Stimulated activated CD8-positive, alpha-beta memory T cell treated with anti-CD3 and anti-CD28 coated beads, Interleukin-7, amount 100 ng/mL, for 48 hours (primary cell): ENCODE measurements at places on chromosomes 7 and 10.

GRCh38 chr7:92402920-92403759, 44.1 kb upstream of the GATAD1 start:
- DNase-seq = no peak

GRCh38 chr7:1818575-1819258, 148.6 kb downstream of the ELFN1 start:
- no peak for DNase-seq

- peak; percentile 68 for DNase-seq
Measured at GRCh38 chr10:114544045-114544659, 113.9 kb downstream of the ABLIM1 start.

- DNase-seq = no peak
Measured at GRCh38 chr10:98039690-98040381, 9.4 kb upstream of the CRTAC1 start.

DNA sequence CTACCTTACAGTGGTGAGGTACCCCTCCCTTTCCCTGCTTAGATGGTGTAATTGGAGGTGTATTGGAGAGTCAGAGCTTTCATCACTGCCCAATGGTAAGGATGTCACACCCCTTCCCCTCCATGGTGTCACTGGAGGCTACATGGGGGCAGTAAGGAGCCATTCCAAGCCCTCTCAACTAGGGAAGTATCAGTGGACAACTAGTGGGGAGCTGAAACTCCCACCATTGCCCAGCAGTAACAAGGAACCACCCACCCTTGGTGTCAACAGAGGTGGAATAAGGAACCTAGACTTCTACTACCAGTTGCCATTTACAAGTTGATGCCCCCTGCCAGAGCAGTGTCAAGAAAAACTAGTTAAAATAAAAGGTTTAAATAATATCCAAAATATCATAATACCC, 2.8 kb upstream of the HIBADH start:
- no peak for DNase-seq

GRCh38 chr7:36784991-36785940, 61.0 kb upstream of the AOAH start:
- peak; percentile 57 for DNase-seq

DNA sequence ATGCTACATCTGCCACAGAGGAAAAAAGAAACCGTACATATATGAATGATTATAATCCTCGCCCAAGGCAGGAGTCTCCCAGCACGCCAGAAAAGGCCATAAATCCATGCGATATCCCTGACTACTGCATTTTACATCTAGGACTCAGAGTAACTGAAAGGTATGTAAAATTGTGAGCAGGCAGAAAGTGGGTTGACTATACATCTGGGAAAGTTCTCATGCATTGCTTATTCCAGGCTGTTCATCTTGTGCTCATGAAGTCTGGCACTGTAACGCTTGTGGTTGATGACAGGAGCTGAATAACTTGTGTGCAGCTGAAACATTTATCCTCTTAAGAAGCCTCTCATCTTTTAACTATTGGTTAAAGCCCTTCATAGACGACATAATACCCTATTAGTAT, 193.4 kb upstream of the STEAP4 start:
- DNase-seq = no peak

DNA sequence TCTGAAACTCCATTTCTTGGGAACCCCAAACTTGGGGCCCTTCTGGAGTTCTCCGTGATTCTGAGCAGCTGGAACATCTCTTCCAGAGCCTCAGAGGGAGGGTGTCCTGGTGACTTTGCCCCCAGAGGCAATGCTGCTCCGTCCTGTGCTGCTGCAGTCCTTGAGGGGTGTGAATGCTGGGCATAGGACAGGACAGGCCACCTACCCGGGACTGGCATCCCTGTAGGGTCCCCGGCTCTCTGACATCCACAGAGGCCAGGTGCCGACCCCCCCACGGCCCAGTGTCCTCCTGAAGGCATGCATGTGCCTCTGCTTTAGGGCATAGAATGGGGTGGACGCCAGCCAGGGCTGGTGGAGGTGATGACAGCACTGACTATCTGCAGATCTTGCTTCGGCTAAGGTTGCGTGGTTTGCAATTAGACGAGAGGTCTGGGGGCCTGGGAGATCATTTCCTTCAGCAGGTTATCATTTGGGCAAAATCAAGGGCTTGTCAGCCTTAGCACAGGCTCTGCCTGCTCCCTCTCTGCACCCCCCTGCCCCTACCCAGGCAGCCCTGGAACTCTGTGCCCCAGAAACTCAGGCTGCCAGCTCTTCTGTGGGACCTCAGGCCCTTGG, 136.9 kb upstream of the GPR26 start:
- DNase-seq = no peak

DNA sequence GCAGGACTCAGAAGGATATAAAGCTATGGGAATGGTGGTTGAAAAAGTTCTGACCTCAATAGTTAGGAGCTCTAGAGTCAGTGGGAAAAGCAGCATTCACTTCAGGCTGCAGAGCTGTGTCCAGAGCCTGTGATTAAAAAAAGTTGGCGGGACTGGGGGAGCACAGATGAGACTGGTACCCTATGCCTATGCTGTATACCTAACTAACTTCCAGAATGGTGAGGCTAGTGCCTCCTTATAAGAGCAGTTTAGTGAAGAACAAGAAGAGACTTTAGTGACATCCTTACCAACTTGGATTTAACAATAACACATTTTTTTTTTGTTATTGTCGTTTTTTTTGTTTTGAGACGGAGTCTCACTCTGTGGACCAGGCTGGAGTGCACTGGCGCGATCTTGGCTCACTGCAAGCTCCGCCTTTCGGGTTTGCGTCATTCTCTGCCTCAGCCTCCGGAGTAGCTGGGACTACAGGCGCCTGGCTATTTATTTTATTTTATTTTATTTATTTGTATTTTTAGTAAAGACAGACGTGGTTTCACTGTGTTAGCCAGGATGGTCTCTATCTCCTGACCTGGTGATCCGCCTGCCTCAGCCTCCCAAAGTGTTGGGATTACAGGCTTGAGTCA, 6.6 kb upstream of the ZNF282 start:
- DNase-seq = no peak

DNA sequence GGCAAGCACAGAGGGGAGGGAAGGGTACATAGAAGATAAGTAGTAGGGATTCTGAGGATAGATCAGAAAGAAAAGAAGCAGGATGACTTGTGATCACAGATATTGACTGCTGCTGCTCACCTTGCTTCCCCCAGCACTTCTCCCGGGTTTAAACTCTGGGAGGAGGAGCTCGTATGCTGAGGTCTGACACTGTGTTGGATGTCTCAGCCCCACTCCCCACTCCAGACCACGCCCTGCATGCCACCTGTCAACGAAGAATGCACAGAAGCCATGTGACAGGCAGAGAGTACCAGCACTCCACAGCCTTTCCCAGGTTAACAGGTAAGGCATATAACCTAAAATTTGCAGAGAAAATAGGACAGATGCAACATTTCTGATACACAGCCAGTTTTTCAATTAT, 388.9 kb downstream of the TNS3 start:
- DNase-seq = no peak

- DNase-seq = no peak
Measured at GRCh38 chr7:25512061-25512687, 283.9 kb upstream of the NPVF start.

DNA sequence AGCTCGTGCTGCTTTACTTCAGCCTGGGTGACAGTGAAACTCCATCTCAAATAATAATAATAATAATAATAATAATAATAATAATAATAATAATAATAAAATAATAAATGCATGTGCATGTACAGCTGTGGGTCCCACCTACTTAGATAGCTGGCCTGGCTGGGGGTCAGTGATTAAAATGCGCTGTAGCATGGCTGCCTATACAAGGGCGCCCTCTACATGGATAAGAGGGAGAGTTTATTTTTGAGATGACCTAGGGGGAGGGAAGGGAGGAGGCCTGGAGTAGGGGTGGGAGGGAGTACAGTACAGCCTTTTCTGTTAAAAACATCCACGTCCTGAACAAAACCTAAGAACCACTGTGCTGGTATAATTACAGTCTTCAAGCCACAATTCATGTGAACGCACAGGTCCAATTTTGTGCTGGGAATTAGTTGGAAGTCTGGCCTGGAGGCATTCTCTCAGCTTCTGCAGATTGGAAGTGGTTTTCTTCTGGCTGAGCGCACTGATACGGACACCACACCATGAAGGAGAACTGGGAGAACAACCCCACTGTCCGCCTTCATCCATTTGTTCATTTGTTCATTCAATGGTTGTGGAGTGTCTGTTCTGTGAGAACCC, 146.5 kb downstream of the TMEM178B start:
- DNase-seq = no peak

GRCh38 chr7:50768485-50769474, 13.9 kb downstream of the GRB10 start:
- no peak for DNase-seq

- DNase-seq = no peak
Measured at GRCh38 chr7:139942636-139943035, 113.6 kb downstream of the TBXAS1 start.

GRCh38 chr7:27661811-27662489, 733 bp downstream of the HIBADH start:
- DNase-seq = no peak

DNA sequence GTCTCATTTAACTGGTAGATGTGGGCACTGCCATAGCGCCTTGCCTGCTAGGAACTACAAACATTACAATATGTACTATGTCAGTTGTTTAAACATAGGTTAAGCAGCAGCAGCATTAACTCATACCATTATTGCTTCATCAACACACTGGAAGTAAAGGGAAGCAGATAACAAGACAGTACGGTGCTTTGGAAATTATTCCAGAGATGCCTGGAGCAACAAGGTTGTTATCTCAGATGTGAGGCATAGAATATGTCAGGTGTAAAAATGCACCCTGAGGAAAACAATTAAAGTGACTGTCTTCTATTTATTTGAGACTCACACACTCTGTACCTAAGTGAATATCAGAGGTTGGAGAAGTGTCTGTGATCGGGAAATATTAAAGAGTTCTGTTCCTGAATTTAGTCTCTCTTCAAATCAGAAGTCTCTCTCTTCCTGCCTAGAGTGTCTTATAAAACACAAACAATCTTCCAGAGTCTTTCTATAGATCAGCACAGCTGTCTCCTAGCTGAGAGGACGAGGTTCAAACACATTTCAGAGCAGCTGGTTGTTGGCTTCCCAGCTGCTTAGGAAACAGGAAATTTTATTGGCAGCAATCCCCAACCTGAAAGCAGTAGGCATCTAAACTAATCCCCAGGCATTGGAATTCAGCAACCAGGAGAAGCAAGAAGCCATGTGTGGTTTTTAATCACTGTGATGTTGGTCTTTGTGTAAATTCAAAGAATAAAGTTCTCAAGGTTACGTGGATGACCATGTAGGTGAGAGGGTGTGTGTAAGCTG, 994.4 kb upstream of the LRRTM3 start:
- no peak for DNase-seq

- no peak for DNase-seq
Measured at GRCh38 chr7:139396323-139396951, 36.7 kb downstream of the LUC7L2 start.

DNA sequence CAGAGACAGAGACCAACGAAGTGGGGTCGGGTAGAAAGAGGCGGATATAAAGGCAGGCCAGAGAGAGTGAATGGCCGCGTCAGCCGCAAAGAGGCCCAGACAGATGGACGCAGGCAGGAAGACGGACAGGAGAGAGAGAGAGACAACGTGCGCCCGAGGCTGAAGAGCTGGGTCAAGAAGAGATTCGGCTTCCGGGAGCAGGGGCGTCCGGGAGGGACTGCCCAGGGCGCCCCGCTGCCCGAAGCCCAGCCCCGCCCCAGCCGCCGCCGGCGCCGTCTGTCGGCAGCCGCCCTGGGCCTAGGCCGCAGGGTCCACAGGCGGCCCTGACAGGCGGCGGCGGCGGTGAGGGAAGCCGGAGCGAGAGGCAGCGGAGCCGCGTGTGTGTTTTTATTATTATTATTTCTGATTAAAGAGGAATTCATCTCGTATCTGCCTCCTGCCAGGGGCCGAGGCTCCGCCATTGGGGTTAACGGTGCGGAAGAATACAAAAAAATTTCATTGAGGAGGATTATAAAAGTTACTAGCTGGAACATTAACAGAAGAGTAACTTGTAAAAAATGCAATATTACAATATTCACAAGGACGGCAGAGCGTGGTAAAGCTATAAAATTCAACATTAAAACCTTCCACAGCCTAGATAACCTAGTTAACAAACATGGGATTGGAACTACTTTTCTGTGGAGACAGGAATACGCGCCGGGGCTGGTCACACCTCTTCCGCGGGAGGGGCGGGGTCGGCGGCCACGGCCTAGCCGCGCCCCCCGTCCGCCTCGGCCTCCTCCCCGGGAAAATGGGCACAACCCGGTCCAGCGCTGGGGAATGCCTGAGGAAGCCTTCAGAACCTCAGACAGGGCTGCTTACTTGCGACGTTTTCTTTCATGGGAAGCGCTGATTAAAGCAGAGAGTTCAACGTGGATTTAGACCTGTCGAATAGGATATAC, 29.7 kb upstream of the PAX2 start:
- DNase-seq = no peak

- no peak for DNase-seq
Measured at GRCh38 chr10:110544958-110545537, 22.4 kb upstream of the SMC3 start.
